H1 (cell line): ENCODE measurements at places on chromosomes 6 and 20.

GRCh38 chr6:141946502-141946901, 186.2 kb upstream of the GJE1 start:
- no peak for DNase-seq

DNA sequence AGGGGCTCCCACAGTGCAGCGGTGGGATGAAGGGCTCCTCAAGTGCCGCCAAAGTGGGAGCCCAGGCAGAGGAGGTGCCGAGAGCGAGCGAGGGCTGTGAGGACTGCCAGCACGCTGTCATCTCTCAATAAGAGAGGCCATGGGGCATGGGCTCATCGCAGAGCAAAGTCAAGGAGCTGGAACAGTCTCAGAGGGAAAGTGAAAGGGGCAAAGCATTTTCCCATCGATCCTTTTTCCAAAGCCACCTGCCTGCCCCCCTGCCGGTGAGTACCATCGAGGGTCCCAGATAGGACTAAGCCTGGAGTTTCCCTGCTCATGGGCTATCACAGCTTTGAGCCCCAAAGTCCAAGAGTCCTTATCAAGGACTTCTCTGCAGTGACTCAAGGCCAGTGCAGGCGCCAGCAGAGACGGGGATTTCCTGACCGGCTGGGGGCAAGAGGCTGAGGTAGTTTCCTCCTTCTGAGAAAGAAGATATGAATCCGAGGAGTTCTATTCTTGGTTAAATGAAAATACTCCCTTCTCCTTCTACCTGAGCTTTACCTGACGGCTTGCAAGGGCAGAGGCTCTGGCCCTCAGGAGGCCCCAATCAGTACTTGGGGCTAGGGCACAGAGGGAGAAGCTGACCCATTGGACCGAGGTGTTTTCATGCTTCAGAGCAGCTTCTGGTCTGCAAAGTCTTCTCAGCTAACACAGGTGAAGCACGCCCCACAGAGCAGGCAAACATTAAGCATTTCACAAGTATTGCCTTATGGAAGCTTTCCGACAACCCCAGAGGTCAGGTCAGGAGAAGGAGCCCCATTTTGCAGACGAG, 22.6 kb downstream of the ETV7 start:
- no peak for DNase-seq

DNA sequence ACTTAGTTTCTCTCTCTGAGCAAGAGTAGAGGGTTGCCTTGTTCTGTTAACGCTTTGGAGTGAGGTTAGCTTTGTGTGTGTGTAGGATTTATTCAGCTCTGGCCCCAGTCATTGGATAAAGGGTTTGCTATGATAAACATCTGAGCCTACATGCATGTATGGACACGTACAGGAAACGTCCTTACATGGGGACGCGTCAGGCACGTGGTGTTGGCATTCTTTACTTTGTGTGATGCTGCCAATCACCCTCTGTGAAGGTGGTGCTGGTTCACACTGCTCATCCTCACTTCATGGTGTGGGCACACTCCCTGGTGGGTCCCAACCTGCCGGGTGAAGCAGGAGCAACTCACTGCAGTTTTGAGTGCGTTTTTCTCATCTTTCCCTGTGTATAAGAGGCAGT, 53.4 kb upstream of the CD93 start:
- DNase-seq: no peak

DNA sequence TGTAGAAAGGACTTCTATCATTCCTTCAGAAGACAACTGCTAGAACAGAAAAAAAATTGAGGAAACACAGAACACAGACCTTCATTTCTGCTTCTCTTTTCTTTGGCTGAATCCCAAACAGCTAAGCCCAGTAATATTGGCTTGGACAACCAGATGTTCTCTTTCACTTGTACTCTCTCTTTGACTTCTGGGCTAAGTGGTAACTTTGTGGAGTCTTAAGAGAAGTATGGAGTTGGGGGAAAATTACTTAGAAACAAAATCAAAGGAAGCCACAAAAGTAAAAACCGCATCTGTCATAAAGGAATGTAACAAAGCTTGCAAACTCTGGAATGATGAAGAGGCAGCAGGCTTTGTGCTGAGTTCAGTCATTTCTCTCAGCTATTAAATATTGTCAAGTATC, 587.5 kb downstream of the CBLN4 start:
- no peak for DNase-seq

DNA sequence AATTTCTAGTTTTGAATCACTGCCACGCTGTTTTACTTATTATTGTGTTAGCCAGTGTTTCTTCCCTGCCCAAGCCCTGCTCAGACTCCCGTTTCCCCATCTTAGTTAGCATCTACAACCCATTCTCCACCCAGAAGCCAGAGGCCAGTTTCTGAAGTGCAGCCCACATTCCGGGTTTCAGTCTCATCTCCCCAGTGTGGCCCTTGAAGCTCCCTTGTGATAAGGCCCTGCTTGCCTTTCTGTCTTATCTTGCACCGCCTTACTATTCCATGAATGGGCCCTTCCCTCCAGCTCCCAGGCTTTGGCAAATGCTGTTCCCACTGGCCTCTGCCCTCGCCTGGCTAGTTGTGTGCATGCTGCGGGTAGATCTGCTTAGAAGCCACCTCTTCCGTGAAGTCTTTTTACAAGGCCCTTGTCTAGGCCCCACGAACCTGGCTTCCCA, 41.1 kb downstream of the TOX2 start:
- DNase-seq: no peak

DNA sequence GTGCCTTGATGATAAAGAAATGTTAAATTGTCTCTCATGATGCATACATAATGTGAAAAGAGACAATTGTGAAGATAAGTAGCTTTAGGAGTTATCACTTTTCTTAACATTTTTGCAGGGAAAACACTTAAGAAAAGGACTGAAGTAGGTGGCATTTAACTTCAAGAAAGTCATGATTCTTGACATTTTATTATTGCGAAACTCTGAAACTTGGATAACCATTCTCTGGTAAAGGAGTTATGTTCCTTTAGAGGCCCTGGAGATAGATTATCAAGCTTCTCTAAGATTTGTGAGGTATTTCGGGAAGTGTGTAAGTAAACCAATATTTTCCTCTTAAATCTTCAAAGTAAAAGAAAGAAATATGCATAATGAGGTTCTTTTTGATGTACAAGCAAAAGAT, 38.5 kb downstream of the HTR1B start:
- no peak for DNase-seq

- no peak for DNase-seq
These were observed 112.7 kb upstream of the PDE10A start for GRCh38 chr6:165775721-165776120.

- no peak for DNase-seq
These were observed 20.7 kb upstream of the SULF2 start for GRCh38 chr20:47805951-47806350.

DNA sequence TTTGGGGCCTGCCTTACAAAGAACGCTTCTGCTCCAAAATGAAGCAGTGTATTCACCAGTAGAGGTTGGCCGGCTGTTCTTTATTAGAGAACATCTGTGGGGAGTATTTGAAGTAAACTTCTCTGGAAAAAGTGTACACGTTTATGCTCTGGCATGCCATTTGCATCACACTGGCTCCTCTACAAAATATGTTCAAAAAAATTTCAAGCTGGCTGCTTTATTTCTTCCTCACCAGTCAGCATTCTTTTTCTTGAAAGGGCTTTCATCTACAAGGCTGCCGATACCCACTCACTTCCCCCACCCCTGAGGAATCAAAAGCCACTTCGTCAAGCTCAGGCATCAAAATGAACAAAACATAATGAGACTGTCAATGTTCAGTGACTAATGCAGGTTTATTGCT, 294.1 kb downstream of the TFAP2B start:
- DNase-seq: no peak

DNA sequence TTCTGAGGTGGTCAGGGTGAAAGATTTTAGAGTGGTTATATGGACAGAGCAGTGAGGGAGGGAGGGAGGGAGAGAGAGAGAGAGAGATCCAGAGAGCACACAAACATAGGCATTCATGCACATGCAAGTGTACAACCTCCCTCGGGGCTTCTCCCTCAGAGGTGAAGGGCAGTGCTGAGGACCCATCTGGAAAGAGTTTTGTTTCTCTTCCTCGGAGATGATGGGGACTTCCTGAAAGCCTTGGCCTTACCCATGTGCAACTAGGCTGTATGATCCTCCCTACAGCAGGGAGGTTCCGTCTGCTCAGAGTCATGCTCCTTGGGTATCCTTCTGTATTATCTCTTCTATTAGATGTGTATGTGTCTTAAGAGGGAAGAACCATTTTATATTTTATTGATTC, 21.4 kb upstream of the TSPYL1 start:
- DNase-seq: no peak

GRCh38 chr6:135235716-135236115, 54.6 kb downstream of the MYB start:
- no peak for DNase-seq

- DNase-seq: no peak
These were observed 2.5 kb downstream of the TNFRSF6B start for GRCh38 chr20:63698739-63699465.

DNA sequence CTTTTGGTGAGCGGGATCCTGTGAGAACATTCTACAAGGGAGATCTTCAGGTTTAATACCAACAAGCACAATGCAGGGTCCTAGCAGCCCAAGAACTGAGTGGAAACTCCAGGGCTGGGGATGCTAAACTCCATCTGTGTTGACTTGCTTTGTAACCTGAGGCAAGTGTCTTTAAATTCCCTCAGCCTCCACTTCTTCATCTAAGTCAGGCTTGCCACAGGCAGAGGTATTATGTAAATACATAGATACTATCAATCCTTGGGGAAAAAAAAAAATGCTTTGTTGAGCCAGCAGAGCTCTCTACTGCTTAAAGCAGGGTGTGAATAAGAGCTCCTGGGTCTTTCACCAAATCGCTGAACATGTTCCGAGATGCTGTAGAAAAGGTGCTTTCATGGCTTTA, 114.2 kb upstream of the PHACTR1 start:
- no peak for DNase-seq

DNA sequence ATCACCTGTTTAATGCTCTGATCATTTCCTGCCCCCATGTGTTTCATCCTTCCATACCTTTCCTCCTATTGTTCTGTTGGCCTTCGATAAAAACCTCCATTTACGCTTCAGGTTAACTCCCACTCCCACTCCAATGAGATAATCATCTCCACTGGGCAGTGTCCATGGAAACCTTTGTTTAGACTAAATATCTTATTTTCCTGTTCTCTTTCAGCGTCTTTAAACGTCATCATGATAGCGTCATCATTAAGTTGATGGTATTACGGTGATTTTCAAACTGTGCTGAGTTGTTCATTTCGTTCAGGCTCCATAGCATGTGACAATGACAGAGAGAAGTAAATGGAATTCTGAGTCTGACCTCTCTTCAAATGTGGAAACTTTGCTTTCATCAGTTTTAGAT, 970.5 kb upstream of the SLC35B3 start:
- no peak for DNase-seq

DNA sequence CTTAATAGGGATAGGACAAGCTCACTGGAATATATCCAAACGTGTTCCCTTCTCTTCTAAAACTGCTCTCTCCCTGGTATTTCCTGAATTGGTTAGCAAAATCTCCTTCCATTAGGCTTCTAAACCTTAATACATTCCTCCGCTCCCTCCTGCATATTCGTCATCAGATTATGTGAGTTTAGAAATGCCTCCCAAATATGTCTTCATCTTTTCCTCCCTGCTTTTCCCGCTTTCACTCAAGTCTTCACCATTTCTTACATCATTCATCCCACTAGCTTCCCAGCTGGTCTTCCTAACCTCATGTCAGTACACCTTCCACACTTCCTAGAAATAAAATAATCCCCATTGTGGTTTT, 26.9 kb downstream of the SLC22A16 start:
- no peak for DNase-seq

DNA sequence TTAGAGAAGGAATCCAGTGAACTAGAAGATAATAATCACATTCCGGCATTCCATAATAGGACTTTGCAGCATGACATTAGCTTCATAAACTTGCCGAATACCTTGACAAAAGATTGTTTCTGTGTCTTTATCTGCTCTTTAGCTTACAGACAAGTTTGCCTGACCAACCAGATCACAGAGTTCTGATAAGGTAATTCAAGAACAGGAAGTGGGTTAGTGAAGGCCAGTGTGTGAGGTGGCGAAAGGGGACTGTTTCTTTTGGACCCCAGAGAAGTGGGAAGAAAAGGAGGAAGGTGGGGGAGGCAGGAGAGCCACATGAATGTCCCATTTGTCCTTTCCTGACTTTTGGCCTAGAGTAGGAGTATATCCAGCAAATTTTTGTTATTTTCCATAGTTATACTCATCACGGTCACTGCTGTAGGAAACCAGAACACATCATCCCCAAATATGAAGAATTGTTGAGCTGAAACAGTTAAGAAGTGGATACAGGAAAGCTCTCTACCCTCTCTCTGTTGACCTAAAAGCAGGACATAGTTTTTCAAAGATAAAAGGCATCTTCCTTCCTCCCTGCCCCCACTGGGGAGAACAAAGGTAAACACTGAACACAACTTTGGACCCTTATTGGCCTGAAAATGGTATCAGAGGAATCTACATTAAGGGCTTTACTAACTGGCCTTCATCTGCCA, 72.4 kb upstream of the TNFAIP3 start:
- no peak for DNase-seq

DNA sequence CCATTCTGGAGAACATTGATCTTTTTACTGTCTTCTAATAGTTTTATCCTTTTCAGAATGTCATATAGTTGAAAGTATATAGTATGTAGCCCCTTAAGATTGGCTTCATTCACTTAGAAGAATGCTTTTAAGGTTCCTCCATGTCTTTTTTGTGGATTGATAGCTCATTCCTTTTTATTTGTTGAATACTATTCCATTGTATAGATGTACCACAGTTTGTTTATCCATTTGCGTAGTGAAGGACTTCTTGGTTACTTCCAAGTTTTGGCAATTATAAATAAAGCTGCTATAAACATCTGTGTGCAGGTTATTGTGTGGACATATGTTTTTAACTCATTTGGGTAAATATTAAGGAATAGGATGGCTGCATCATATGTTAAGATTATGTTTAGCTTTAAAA, 27.8 kb downstream of the ABT1 start:
- DNase-seq: no peak

GRCh38 chr6:119079283-119079809, 882 bp upstream of the FAM184A start:
- no peak for DNase-seq

DNA sequence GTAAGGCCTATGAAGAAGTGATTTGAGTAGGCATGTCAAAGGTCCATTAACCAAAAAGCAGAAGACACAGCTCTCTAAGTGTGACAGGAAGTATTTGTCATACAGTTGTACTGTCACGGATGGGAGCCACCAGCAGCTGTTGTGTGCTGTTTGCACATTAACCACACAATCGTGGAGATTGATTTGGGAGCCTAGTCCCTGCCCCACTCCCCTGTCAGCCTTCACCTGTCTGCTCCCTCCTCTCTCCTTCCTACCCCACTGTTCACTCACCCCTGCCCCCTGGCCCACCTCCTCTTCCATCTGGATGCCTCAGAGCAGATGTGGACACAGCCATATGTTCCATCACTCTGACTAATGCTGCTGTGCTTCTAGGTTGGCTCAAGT, 124.7 kb upstream of the SPACA1 start:
- DNase-seq: no peak

DNA sequence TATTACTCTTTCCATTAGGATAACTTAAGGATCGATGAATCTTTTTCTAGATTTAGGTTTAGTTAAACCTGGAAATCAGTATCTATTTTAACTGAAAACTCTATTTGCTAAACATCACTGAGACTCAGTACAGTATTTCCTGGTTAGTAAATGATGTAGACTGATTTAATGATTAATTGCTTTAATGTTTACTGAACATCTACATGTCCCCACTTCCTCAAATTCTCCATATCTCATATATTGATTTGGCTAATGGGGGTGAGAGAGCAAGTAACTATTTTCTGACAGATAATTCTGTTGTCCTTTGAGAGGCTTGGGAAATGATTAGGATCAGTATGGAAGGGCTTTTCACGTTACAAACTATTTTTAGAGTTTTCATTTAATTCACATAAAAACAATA, 10.3 kb downstream of the MKKS start:
- no peak for DNase-seq

- DNase-seq: no peak
These were observed 4.7 kb downstream of the NPEPL1 start for GRCh38 chr20:58697201-58697866.
